Body of pancreas (tissue), 4 donors: ENCODE measurements at places on chromosomes 1 and 21. TPM values are rescaled to one million over a fixed set of nuclear protein-coding genes. Genes with fewer than 3 reads are reported as not detected.

GRCh38 chr1:36609241-36610027 lies 126.7 kb upstream of the CSF3R start:
- peak; percentile 39 for DNase-seq

DNA sequence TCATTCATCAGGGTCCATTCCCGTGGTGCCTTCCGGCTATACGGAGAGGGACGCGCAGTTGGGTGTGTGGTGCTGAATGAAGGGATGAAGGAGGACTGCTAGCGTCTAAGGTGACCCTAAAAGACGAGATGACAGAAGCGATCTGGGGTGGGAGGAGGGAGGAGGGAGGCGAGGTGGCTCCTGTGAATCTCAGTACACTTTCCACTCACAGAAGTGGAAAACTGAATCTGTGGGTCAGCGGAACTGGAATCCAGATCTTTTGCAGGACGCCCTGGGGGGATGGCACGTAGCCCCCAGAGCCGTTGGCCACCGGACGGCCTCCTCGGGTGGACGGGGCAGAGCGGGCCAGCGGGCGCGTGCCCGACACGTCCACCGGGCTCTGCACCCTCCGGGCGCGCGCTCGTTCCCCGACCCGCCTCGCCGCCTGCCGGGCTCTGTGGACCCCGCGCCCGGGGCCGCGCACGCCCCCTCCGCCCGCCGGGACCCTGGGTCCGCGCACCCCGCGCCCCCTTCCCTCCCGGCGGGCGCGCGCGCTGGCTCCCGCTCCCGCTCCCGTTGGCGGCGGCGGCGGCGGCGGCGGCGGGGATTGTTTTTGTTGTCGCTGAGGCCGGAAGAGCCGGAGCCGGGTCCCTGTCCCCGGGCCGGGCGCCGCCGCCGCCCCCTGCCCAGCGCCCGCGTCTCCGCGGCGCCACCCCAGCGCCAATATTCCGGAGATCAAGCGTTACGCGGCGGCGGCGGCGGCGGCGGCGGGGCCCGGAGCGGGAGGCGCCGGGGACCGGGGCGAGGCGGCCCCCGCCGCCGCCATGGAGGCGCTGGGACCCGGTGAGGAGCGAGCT lies at the start of gene AGO4:
Gene AGO4 (plus strand): TSS at position 403 of the 836 bp plus-strand sequence. CDS start 401 bp downstream, at position 804.
- DNase-seq = peak; percentile 58

- no peak for DNase-seq
Observed at GRCh38 chr1:205318231-205318991, 3.1 kb downstream of the NUAK2 start.

The PRRX1 gene
- 5.3 TPM for total RNA-seq

DNA sequence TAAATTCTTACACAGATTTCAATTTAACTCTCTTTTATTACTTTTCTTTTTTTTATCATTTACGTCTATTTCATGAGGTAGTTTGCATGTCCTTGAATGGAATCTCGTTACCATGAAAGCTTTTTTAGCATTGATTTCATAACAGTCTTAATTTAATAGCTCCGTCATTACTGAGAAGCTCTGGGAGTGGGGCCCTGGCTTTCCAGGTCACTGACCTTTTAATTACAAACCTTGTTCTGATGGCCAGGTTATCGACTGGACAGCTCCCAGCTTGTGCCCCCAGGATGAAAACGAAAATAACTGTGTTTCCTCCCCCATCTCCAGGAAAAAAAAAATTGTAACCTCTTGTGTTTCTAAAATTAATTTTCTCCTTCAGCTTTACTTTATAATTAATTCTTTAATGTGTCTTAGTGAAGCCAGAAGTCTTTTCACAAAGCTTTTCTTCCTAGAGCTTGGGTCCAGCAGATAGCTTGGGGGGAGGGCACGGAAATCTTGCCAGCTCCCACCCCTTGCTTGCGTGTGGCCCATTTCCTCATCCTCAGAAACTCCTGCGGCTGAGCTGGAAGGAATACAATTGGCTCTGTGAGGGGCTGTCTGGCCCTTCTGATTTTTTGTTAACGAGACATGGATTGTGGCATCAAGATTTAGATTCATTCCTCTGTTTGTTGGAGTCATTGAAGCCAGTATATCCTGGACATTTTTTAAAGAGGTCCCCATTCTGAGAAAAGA lies 65.7 kb downstream of the PEX14 start:
- no peak for DNase-seq
